ENCODE measurements at places on chromosomes 2 and 18.

DNA sequence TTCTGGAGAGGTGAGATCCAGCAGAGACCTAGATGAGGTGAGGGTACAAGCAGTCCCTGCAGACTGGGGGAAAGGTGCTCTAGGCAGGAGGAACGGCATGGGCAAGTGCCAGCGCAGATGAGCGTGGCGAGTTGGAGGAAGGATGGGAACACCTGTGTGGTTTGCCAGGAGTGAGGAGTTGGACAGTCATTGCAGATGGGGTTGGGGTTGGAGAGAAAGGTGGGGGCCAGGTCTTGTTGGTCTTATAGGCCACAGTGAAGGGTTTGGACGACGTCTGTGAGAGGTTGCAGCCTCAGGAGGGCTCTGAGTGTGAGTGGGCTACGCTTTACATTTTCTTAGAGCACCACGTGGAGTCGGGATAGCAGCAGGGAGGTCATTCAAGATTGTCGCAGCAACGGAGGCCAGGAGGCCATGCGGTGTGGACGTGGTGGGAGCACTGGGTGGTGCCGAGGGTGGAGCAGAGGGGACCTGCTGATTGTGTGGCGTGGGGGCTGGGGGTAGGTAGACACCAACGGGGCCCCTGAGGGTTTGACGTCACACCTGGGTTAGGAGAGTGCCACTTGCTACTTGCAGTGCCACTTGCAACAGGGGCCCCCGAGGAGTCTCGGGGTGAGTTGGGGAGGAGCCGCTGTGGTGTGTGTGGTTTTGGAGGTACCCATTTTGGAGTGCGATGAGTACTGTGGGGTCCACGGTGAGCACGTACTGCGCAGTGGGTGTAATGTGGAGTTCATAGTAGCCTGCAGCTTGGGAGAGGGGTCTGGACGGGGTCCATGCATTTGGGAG lies 66.2 kb downstream of the LPIN1 start:
- peak overlapping the region; percentile 21 for H3K27ac ChIP-seq
- H3K4me3 ChIP-seq: no peak overlapping the region
- peaks cover 65% of the 10 kb centered on the region for H3K36me3 ChIP-seq
- peaks cover 8% of the 10 kb centered on the region for H3K4me1 ChIP-seq
- no peak for DNase-seq
- no peaks in the 10 kb centered on the region for H3K27me3 ChIP-seq

DNA sequence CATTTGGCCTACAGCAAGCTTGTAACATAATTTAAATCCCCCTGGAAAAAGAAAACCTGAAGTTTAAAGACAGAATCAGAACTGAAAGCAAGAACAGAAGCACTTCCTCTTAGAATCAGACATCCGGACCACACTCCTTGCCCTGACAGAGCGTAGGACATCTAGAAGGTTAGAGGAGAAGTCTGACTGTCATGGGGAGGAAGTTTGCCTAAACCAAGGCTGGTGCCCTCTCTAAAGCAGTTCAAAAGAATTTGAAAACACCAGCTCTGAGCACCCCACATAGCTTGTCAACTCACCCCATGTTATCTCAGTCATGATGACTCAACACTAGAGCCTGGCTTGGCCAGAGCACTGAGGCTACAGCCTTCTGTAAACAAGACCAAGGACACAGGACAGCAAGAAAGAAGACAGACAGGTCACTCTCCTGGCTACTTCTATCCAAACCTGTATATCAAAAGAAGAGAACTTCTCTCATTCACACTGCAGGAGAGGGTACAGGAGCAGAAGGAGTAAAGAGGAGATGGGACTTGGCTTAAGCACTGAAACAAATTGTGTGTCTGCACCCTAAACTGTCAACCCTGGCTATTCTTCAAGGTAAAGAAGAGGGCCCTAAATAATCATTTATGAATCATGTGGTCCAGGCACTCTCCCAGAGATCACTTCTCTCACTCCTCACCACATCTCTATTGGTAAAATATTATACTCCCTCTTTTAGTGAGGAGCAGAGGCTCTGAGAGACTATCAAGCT lies 198.6 kb downstream of the MEMO1 start:
- peaks cover 8% of the 10 kb centered on the region for H3K4me1 ChIP-seq
- H3K36me3 ChIP-seq: no peaks in the 10 kb centered on the region
- H3K4me3 ChIP-seq: peak overlapping the region; percentile 20
- H3K27ac ChIP-seq: peak overlapping the region; percentile 88

DNA sequence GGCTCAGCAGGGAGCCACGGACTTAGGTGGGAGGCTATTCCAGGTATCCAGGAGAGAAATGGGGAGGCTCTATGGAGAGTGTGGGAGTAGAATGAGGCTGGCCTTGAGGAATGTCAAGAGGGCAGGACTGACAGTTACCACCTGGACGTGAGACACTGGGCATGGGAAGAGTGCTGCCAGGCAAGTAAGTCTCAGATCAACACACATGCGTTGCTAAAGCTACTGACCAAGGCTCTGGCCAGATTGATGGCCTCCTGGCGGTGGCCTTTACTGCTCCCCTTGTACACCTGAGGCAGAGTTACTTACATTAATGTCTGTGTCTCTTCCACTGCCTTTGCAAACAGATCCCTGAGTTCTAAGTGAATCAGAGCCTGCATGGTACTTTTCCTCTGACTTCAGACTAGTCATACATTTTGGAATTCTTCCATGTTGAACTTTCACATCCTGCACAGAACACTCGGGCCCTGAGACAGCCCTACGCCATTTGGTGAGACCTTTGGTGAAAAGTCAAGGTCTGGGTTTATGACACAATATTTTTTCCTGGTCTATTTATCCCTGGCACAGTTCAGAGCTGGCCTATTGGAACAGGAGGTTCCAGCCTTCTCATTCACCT lies 398.8 kb upstream of the TRIB2 start:
- H3K27ac ChIP-seq: no peak overlapping the region
- H3K4me3 ChIP-seq: no peak overlapping the region
- H3K27me3 ChIP-seq: no peaks in the 10 kb centered on the region

GRCh38 chr2:145043399-145043834 lies 523.5 kb upstream of the ZEB2 start:
- H3K4me3 ChIP-seq: no peak overlapping the region
- H3K4me1 ChIP-seq: no peaks in the 10 kb centered on the region
- H3K27me3 ChIP-seq: peaks cover 4% of the 10 kb centered on the region

DNA sequence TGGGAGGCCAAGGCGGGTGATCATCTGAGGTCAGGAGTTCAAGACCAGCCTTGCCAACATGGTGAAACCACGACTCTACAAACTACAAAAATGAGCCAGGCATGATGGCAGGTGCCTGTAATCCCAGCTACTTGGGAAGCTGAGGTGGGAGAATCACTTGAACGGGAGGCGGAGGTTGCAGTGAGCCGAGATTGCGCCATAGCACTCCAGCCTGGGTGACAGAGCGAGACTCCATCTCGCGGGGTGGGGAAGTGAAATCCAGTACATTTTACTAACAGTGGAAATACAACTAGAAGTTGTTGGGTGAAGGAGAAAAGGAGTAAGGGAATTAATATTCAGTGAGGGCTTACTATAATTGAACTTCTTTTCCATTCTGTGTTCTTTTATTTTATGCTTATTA lies 13.2 kb upstream of the ENOSF1 start:
- DNase-seq: no peak
- peak overlapping the region; percentile 60 for H3K27ac ChIP-seq
- H3K4me1 ChIP-seq: no peaks in the 10 kb centered on the region
- peaks cover 22% of the 10 kb centered on the region for H3K36me3 ChIP-seq

DNA sequence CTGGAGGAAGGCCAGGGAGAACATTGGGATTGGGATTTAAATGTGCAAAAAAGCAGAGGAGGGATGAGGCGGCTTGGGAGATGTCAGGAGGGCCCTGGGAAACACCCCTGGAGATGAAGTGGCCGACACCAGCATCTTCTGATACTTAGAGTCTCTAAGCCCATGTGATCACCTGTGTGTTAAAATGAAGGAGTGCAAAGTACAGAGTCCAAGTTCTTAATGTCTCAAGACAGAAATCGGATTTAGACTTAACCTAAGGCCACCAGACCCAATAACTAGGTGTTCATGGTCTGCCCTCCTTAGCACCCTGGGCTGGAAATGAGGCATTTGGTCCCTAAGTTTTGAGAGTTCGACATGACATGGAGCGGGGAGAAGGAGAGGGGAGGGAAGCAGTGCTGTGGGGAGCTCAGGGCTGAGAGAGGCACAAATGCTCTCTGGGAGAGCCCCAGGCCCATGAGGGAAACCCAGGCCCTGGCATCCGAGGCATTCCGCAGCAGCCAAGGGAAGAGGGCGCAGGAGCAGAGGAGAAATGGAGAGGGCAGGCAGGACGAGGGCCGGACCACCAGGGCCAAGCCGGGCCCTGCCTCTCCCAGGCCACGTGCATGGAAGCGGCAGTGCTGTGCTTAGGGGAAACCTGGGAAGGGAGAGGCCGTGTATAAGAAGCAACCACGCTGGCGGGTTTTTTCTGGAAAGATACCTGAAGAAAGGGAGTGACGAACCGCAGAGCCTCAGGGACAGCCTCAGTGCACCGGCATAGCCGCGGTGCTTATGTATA lies 63.3 kb downstream of the SFXN5 start:
- no peaks in the 10 kb centered on the region for H3K36me3 ChIP-seq
- no peak for DNase-seq
- H3K27me3 ChIP-seq: no peaks in the 10 kb centered on the region
- H3K4me1 ChIP-seq: no peaks in the 10 kb centered on the region

GRCh38 chr2:37919631-37920032 lies 5.5 kb upstream of the RMDN2 start:
- H3K27ac ChIP-seq: no peak overlapping the region
- no peak for DNase-seq
- H3K27me3 ChIP-seq: peaks cover 25% of the 10 kb centered on the region
- H3K4me3 ChIP-seq: no peak overlapping the region

- H3K4me3 ChIP-seq: no peak overlapping the region
- no peaks in the 10 kb centered on the region for H3K36me3 ChIP-seq
- DNase-seq: no peak
- no peaks in the 10 kb centered on the region for H3K27me3 ChIP-seq
- H3K27ac ChIP-seq: no peak overlapping the region
These were observed 659.0 kb upstream of the CDH7 start for GRCh38 chr18:65091744-65092329.

DNA sequence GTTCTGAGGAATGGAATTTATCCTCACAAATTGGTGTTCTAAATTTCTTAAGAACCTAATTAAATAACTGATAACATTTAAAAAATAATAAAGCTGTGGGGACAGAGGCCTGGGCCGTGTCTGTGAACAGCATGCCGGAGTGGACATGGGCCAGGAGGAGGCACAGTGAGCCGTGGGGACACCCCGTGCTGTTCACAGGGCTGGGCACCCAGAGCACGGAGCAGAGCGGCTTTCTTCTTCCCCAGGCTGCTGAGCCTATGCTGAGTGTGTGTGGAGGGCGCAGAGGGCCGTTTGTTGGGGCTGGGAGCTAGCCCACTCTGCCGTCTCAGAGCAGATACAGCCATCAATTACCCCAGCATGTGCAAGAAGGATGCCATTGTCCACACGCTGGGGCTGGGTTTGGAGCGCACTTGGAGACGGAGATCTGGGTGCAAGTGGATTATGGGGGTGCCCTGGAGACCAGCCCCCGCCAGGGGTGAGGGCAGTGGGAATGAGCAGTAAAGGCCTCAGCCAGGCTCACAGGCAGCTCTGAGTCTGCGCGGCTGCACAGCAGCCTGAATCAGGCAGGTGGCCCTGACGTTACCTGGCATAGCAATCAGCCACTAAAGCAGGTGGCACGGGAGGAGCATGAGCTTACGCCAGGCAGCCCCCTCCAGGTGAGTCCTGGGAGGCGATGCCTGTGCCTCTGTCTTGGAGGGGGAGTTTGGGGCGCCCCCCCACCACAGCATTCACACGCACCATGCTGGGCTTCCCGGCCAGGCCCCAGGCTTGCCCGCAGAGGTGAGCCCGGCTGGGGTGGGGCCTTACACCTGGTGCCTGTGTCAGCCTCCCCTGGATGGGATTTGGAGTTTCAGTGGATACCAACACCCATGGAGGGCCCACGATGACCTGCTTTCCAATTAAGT lies 52.1 kb upstream of the SLC66A3 start:
- H3K4me3 ChIP-seq: peak overlapping the region; percentile 73
- peaks cover 17% of the 10 kb centered on the region for H3K4me1 ChIP-seq
- peak overlapping the region; percentile 77 for H3K27ac ChIP-seq
- no peaks in the 10 kb centered on the region for H3K27me3 ChIP-seq
- H3K36me3 ChIP-seq: peaks cover 10% of the 10 kb centered on the region

- no peak overlapping the region for H3K27ac ChIP-seq
- H3K36me3 ChIP-seq: no peaks in the 10 kb centered on the region
- no peaks in the 10 kb centered on the region for H3K27me3 ChIP-seq
- DNase-seq: no peak
- no peak overlapping the region for H3K4me3 ChIP-seq
These were observed 140.4 kb downstream of the MYO1B start for GRCh38 chr2:191385416-191386160.

DNA sequence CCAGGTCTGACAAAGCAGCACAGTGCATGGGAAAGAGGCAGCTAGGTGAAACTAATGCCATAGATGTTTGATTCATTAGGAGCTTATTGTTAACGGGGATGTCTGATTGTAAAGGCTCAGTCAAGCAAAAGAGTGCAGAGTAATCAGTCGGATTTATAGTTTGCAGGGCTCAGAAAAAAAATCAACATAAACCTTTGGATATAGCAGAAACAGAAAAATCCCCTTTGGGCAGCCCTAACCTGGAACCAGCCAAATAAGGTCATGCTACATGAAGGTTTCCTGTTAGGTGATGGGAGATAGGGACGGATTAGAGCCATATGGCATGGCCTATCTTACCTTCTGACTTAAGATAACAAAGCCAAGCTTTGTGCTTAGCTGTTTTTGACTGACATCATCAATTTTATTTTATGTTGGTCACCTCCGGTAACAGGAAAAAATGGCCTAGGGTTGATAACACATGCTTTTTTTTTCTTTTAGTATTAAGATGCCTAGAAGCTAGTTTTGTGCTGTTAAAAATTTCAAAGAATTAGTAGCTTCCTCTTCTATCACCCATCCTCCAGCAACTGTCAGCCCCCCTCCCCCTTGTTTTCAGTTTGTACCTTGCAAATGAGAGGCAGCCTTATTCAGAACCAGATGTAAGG lies 60.7 kb upstream of the ZEB2 start:
- no peak overlapping the region for H3K27ac ChIP-seq
- no peak overlapping the region for H3K4me3 ChIP-seq
- H3K36me3 ChIP-seq: no peaks in the 10 kb centered on the region
- H3K27me3 ChIP-seq: no peaks in the 10 kb centered on the region
- no peak for DNase-seq
- H3K4me1 ChIP-seq: peaks cover 40% of the 10 kb centered on the region

DNA sequence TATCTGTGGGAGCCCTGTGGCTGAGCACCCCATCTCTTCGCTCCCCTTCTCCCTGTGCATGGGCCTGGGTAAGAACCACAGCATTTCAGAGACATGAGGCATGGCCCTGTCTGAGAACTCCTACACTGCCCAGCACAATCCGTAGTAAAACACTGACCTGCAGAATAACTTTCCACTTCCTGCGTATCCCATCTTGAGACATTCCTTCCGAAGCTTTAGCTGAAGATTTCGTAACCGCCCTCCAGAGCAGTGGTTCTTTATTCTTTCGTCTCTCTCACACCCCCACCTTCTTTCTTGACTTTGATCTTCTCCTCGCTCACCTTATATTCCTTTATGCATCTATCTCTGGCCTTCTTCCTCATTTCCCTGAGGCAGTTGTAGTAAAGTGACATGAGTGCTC lies 381.1 kb downstream of the HRH4 start:
- no peaks in the 10 kb centered on the region for H3K27me3 ChIP-seq
- no peak for DNase-seq
- no peak overlapping the region for H3K4me3 ChIP-seq
- H3K4me1 ChIP-seq: no peaks in the 10 kb centered on the region
- no peak overlapping the region for H3K27ac ChIP-seq

- H3K36me3 ChIP-seq: no peaks in the 10 kb centered on the region
- H3K4me3 ChIP-seq: no peak overlapping the region
- H3K27me3 ChIP-seq: no peaks in the 10 kb centered on the region
- no peak overlapping the region for H3K27ac ChIP-seq
- no peaks in the 10 kb centered on the region for H3K4me1 ChIP-seq
These were observed 405.3 kb downstream of the SPAG16 start for GRCh38 chr2:213689585-213689984.

Measured in effector memory CD8-positive, alpha-beta T cell (primary cell).